NCI-H1694 (cell line): ENCODE measurements at places on chromosomes 13 and 19.

- no peak for DNase-seq
These were observed 1.1 kb upstream of the PPP1R12C start for GRCh38 chr19:55118401-55118991.

DNA sequence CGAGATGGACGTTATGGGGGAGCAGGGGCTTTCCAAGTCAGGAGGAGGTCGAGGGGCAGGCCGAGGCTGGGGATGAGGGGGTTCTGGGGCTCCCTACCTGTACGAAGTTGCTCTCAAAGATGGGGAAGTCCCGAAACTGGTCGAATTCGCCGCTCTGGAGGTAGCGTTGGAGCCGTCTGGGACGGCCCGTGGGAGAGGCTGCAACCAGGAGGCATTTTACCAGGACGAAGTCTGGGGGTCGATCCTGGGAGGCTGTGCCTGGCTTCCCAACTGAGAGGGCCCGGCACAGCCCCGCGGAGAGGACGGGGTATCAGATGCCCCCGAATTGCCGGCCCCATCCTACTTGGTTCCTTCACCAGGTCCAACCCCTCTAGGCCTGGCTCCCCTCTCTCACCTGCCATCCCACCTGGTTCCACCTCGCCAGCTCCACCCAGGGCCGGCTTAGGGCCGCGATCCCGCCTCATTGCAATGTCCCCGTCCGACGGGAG, 527 bp upstream of the EMC10 start:
- DNase-seq: no peak

- DNase-seq: no peak
These were observed 6.2 kb downstream of the ZC3H4 start for GRCh38 chr19:47107202-47107952.

GRCh38 chr19:15759962-15760565, 22.3 kb downstream of the OR10H3 start:
- no peak for DNase-seq

GRCh38 chr19:32322541-32322940, 22.9 kb upstream of the ZNF507 start:
- DNase-seq: no peak
